ENCODE measurements at places on chromosomes 4 and X.

DNA sequence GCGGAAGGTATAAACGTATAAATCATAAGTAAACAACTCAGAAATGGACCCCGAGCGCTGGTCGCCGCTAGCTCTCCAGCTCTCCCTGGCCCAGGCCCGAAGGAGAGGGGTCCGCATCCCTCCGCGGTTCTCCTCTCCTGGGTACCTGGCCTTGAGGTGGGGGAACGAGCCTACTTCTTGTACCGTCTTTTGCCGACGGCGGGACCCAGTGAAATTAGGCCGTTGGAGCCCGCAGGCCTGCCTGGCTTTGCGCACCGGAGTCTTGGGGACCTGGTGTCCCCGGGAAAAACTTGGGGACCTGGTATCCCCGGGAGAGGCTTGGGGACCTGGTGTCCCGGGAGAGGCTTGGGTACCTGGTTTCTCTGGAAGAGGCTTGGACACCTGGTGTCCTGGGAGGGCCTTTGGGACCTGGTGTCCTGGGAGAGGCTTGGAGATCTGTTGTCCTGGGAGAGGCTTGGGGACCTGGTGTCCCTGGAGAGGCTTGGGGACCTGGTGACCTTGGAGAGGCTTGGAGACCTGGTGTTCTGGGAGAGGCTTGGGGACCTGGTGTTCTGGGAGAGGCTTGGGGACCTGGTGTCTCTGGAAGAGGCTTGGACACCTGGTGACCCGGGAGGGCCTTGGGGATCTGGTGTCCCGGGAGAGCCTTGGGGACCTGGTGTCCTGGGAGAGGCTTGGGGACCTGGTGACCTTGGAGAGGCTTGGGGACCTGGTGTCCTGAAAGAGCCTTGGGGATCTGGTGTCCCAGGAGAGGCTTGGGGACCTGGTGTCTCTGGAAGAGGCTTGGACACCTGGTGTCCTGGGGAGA is 12.0 kb downstream of the SHOX start:
- no peak for DNase-seq

DNA sequence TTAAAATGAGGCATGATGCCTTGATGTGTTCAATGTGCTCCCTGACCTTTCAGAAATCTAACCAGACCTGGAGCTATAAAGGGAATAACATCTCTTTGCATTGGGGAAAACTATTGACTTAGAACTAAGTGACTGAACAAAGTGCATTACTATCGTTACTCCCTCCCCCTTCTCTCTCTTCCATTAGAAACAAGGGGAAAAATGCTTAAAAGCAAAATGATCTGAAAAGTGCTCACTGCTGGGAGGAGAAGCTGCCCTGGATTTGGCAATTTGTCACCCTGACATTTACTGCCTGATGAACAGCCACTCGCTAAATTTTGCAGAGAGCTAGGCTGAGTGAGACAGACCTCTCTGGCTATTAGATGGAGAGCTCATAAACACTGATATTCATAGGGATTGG is 48.6 kb upstream of the PARM1 start:
- no peak for DNase-seq

GRCh38 chrX:48460031-48460430 is 10.0 kb downstream of the SLC38A5 start:
- no peak for DNase-seq

DNA sequence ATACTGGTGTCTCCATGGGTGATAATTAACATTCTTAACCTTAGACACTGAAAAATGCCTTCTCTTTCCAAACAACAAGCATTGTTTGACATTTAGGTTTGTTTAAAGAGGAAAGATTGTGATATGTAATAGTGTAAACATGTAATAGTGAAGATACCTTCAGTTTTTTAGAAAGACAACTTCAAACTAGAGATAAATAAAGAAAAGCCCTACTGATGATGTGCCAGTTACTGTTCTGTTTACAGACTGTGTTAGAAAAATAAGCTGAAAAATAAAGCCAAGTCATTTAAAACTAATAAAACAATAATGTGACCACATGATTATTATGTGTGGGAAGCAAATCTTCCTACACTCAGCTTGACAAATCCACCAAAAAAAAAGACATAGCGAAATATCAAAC is 2035.3 kb upstream of the TENM3 start:
- no peak for DNase-seq

DNA sequence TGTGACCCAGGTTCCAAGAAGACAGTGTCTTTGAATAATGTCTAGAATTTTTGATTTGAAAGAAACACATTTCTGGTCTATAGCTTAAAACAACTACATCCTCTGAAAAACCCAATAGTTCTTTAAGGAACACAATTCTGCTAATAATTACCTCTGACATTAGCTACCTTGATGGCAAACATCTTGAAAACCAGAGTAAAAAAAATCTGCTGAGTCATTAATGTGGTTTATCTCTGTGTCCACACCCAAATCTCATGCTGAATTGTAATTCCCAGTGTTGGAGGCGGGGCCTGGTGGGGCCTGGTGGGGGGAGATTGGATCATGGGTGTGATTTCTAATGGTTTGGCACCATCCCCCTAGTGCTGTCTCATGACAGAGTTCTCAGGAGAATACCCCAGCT is 1233.8 kb downstream of the NLGN4X start:
- DNase-seq = no peak

GRCh38 chr4:7785017-7785416 is 154.6 kb downstream of the AFAP1 start:
- no peak for DNase-seq

GRCh38 chr4:20037745-20038144 is 214.0 kb upstream of the SLIT2 start:
- no peak for DNase-seq

- DNase-seq = no peak
Measured at GRCh38 chrX:118352566-118352965, 6.7 kb downstream of the WDR44 start.

DNA sequence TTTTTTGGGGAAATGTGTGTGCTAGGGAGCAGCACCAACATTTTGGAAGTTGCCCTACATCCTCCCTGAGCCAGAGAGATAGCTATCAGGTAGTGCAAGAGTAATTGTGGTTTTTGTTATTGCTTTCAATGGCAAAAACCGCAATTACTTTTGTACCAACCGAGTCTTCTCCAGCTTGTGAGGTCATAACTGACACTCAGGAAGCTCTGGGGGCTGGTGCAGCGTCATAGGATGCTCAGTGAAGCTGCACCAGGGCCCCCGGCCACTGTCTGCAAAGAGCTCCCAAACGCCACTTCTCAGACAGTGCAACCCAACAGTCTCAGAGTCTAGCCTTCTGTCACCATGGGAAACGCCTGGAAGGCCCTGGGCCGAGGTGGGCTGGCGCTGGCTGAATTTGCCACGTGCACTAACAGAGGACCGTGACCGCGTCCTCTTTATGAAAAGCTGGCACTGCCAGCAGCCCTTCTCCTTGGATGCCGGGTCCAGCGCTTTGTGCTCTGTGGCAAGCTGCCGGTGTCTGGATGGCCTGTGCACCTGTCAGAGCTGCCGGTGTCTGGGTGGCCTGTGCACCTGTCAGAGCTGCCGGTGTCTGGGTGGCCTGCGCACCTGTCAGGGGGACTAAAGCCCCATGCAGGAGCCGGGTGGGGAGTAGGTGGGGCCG is 19.4 kb downstream of the SH3TC1 start:
- peak; percentile 61 for DNase-seq

GRCh38 chr4:65865489-65865888 is 195.2 kb upstream of the EPHA5 start:
- DNase-seq = no peak

DNA sequence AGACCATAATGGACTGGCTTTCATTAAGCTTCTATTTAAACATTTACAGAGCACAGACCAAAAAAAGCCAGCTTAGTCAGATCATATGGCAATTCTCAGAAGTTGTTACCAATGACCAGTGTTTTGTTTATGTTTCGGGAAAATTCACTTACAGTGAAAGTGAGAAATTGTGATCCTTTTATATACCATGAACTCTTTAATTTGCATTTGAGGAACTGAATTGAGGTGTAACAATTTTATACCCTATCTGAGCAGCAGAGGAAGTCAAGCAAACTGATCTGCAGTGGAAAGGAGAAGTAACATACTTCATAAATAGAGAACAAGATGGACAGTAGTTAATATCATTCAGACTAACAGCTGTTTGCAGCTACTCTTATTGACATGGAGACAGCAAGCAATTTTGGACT is 97.1 kb downstream of the TMA16 start:
- DNase-seq = peak; percentile 0

- DNase-seq = no peak
Measured at GRCh38 chr4:184150102-184150839, 67.4 kb downstream of the ENPP6 start.

DNA sequence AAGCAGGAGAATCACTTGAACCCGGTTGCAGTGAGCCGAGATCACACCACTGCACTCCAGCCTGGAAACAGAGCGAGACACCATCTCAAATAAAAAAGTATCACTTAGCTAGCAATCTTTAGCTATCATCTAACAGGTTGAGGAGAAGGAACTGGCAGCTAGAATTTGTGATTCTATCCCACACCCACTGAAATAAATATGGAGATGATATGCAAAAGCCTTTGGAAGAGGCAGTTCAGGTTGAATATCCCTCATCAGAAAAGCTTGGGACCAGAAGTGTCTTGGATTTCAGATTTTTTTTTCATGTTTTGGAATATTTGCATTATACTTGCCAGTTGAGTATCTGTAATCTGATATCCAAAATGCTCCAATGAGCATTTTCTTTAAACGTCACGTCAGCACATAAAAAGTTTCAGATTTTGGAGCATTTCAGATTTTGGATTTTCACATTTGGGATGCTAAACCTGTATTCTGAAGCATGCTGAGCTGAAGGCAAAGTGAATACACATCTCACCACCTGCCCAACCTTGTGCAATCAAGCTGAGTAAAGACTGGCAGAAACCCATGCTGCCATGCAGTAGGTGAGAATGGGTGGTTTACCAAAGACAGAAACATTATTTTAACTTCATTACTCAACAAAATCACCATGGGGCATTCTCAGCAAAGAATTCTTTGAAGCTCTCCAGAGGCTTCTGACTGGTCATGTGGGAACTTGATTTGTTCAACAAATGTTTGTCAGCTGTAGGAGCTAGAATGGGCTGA is 159.3 kb downstream of the SH3KBP1 start:
- no peak for DNase-seq

DNA sequence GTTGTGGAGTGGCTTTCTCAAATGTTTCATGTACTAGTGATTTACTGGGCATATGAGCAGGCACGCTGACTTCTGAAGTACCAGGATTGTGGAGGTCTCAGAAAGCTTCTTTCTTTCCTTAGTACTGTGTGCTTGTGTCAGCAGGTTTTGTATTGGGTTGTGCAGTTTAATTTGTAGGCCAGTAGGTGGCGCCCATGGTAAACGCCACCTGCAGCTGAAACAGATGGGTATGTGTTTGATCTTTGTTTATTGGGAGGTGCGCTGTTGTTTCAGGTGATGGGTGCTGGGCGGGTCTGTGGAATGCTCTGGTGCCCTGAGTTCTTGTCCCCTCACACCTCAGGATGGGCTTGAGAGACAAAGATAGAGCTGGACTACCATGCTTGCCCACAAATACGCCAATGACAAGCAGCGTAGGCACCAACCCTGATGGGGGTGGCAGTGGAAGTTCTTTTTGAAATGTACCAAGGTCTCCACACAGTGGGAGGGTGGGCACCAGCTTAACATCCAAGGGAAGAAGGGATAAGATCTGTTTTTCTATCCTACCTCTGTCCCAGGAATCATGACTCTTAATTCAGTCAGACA is 141.5 kb downstream of the RPS6KA6 start:
- DNase-seq = no peak

DNA sequence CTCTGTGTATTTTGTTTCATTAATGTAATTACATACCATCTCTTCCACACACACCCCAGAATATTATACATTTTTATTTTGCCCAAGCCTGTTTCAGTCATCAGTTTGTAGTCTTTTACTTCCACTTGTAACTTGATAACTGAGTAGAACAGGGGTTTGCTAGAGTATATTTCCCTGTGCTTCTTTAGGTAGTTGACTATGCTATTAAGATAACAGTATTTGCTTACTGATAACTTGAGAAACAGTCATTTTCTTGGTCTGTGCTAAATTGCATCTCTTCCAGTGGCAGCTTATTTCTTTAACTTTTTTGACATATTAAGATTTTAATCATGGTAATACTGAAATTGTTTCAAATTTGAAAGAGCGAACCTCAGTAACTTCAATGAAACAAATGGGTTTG is 7.0 kb upstream of the XK start:
- no peak for DNase-seq

DNA sequence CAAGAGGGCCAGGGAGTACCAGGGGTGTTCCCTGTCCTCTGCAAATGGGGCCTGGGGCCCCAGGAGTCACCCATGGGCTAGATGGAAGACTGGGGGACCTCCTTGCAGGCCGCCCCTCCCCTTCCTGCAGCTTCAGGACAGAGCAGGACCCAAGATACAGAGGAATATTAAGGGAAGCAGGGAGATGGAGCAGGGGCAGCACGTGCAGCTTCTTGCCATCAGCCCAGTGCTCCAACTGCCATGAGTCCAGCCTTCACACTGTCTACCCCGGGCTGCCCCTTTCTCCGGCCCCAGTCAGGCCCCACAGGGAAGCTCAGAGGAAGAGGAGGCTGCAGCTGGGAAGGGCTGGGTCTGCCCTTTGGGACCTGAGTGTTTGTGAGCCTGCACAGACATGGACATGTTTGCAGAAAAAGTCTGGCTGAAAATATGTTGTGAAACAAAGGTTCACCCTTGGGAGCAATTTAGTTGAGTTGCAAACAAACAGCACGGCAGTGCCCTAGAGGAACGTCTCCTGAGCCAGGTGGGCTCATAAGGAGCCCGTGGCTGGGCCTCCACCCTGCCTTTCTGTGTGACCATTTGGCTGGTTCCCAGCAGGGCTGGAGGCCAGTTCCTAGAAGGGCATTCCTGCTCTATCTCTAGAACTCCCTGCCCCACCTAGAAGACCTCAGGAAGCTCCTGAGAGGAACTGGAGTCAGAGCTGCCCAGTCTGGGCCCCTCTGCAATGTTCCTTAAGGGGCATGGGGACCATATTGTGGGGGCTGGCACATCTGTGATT is 8.9 kb downstream of the FATE1 start:
- no peak for DNase-seq

GRCh38 chrX:84197550-84197949 is 9.6 kb upstream of the RPS6KA6 start:
- DNase-seq = no peak

DNA sequence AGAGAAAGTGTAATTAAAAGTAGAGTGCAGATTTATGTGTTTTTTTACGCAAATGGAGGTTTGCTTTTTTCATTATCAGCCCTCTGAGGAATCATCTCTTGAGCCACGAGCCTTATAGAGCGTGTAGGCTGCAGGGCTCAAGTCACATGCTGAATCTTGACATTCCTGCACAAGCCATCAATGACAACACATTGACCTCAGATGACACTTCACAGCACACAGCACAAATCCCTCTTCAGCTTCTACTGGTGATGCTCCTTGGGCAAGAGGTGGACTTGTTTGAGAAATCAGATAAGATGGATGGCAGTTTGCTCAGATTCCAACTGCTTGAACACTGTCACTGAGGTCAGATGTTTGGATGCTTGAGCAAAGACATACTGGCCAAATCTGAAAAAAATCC is 250.6 kb downstream of the SNCA start:
- no peak for DNase-seq

DNA sequence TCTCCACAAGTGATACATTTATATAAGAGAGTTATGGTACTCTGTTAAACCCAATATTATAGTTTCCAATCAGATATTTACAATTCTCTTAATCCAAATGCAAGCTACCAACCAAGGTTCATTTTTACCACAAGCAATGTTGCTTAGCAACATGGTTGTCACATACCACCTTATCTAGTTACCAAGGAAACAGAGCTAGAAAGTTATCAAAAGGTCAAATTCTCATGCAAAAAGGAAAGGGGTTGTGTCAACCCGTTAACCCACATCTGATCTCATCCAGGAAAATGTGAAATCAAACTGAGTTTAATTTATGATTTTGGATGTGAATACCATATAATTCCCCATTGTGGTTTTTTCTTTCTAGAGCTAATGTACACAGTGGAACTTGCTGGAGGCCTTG is 274.1 kb upstream of the MAGEB2 start:
- no peak for DNase-seq
